ENCODE measurements at places on chromosomes 13 and 19.

- no peak for DNase-seq
These were observed 91.0 kb downstream of the NHLRC3 start for GRCh38 chr13:39129213-39129612.

GRCh38 chr19:48569814-48570213 is 17.8 kb downstream of the SULT2B1 start:
- DNase-seq: no peak

- DNase-seq: peak; percentile 73
These were observed 638.2 kb upstream of the SPRY2 start for GRCh38 chr13:80979035-80979641.

DNA sequence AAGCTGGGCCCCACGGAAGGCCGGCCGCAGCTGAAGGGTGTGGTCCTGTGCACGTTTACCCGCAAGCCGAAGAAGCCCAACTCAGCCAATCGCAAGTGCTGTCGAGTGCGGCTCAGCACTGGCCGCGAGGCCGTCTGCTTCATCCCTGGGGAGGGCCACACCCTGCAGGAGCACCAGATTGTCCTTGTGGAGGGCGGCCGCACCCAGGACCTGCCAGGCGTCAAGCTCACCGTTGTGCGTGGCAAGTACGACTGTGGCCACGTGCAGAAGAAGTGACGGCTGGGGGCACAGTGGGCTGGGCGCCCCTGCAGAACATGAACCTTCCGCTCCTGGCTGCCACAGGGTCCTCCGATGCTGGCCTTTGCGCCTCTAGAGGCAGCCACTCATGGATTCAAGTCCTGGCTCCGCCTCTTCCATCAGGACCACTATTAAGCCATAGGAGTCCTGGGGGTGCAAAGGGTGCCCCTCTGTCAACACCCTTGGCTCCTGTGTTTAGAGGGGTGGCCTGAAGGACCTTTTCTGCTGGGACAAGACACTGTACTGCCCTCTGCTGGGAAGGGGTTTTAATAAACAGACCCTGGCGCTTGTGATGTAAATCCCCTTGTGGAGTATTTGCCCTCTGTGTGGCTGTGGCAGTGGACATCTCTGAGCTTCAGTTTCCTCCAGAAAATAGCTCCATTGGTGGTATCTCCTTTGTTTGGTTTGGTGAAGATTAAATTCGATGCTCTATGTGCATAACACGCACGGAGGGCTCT is 1.9 kb downstream of the MRPS12 start:
- DNase-seq: peak; percentile 43

- DNase-seq: no peak
These were observed 749.1 kb downstream of the DACH1 start for GRCh38 chr13:71117920-71118319.

DNA sequence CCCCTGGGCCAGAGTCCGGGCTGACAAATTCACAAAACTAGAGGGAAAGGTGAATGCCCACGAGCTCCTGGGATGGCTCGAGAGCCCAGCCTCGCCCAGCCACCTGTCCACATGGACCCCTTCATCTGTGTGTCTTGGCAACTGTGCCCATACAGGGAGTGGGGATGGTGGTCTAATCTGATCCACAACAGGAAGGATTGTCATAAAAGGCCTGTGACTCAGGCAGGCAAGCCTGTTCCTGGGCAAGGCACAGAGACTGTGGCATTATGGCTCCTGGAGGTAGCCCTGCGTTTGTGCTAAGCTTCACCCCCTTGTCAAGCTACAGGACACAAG is 20.0 kb downstream of the CAPS start:
- peak; percentile 47 for DNase-seq

GRCh38 chr19:23946569-23946968 is 31.9 kb downstream of the ZNF726 start:
- no peak for DNase-seq

- DNase-seq: no peak
These were observed 9.8 kb upstream of the SIGLEC12 start for GRCh38 chr19:51511353-51511752.

GRCh38 chr13:43770871-43771270 is 15.9 kb downstream of the ENOX1 start:
- no peak for DNase-seq

DNA sequence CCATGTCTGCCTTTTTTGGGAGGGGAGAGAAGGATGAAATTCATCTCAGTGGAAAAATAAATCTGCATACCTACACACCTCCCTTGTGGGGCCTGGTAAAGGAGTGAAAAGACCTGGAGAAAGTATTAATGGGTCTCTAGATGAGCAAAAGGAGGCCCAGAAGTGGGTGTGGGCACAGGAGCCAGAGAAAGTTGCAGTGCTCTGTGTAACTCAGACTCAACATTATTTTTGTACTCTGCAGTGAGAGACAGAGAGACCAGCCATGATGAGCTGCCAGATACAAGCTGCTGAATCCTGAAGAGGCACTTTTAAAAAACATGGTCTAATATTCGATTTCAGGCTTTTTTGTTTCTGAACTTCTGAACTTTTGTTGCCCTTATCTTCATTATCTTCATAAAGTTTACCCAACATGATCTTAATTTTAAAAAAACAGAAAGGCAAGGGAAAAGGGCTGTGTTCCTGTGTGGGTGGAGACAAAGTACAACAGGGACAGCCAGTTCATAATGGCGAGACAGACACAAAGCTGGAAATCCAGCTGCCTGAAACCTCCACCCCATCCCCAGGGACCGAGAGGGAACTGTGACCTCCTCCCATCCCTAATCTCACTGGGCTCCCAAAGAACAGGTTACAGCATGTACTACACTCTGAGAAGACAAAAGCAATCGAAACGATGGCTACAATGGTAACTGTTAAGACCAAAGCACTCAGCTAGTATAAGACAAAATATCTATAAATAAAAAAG is 77.2 kb downstream of the KLF12 start:
- DNase-seq: no peak
